EL (cell line): ENCODE measurements at places on chromosomes 1 and 21.
A peak's percentile ranks its signal among the peaks of the same experiment; 100 is the strongest.

GRCh38 chr1:38053416-38054091 is 7.0 kb upstream of the POU3F1 start:
- DNase-seq: no peak

GRCh38 chr1:227785094-227785804 is 30.2 kb upstream of the PRSS38 start:
- no peak for DNase-seq

DNA sequence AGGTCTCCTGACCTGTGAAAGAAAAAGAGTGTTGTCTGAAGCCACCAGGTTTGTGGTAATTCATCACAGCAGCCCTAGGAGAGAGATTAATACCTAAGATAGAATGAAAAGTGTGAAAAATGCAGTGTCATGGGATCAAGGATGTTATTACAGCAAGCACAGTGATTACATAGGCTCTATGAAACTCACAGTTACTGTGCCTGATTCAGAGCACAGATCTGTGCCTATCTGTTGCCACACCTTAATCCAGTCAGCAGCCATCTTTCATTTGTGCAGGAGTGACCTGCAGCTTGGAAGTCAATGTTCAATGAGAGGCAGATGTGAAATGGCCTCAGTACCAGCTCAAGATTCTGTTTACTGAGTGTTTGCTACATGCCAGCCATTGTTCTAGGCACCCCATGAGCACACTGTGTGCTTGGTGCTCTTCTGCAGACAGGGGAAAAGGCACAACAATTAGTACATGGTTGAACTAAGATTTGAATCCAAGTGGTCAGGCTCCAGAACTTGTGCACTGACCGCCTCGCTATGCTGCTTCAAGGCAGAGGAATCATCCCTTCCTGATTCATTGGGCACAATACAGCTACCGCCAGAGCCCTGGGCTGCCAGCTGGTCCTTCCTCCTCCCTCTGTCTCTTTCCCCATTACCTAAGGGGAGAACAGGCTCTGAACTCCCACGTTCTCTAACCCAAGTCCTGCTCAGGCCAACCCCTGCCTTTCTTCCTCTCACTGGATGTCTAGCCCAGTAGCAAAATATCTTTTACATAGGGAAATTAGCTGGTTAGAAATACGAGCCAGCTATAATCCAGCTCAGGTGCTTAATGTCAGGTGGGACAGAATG is 56.3 kb upstream of the NEK2 start:
- DNase-seq: no peak

GRCh38 chr1:205916541-205916940 is 26.7 kb downstream of the SLC26A9 start:
- DNase-seq: peak; percentile 26

DNA sequence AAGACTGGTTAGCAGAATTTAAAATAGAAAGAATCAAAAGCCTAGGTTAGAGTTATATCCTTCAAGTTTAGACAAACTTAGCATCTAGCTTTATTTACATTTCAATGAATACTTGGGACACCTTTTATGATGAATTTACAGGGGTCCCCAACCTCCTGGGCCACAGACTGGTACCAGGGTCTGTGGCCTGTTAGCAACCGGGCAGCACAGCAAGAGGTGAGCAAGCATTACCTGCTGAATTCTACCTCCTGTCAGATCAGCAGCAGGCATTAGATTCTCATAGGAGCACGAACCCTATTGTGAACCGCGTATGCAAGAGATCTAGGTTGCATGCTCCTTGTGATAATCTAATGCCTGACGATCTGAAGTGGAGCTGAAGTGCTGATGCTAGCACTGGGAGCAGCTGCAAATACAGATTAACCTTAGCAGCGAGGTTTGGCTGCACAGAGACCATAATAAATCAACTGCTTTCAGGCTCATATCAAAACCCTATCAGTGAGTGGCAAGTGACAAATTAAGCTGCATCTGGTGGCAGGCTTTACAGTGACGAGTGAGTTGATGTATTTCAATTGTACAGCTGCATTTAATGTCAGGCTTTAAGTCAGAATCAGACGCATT is 82.0 kb downstream of the UCHL5 start:
- no peak for DNase-seq

DNA sequence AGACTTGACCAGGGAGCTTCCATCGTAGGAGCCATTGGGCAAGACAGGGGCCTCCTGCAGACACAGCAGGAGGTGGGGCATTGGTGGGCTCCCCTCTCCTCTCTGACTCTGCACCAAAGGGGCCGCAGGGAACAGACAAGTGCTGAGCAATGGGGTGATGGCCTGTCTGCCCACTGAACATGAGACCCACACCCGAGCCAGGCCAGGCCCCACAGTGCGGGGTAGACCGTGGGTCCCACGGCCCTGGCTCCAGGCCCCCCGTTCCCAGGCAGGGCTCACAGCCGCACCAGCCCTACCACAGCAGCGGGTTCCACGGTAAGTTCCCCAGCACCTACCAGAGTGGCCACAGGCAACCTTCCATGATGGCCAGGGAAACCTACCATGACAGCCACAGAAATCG is 45.9 kb downstream of the CHD5 start:
- DNase-seq: no peak

GRCh38 chr21:37153935-37154350 is 80.9 kb downstream of the TTC3 start:
- DNase-seq: no peak

DNA sequence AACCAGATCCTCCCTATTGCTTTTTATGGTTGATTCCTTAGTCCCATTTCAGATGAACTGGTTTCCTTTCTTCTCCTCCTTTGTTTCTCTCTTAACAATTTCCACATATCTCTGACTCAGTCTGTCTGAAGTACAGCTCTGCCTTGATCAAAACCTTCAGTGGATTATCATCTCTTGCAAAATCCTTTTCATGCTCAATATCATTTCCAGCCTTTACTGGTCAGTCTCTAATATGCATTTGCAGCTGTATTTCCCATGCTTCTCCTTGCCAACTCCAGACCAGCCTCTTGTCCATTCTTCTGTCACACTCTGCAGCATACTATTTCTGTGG is 72.2 kb downstream of the SNX7 start:
- DNase-seq: no peak

- no peak for DNase-seq
Observed at GRCh38 chr21:41507521-41508414, at the start of gene TMPRSS2. TMPRSS2 (minus strand) TSS chr21:41508158; CDS start chr21:41498133, 10,025 bp downstream.

DNA sequence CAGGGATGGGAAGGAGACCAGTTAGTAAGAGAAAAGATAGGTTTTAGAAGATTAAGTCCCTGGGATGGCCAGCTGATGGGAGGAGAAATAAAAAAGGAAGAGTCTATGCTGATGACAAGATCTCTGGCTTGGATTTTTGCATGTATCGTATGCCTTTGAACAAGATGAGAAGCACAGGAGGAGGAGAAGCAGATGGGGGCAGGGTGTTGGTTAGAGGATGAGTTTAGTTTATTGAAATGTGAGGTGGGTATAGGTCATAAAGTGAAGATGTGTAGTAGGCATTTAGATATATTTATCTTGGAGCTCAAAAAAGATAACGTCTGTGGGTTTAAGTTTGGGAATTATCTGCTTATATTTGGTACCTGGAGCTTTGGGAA is 1.4 kb downstream of the TIPRL start:
- no peak for DNase-seq

GRCh38 chr1:234186037-234186688 is 187.1 kb upstream of the COA6 start:
- DNase-seq: peak; percentile 15

DNA sequence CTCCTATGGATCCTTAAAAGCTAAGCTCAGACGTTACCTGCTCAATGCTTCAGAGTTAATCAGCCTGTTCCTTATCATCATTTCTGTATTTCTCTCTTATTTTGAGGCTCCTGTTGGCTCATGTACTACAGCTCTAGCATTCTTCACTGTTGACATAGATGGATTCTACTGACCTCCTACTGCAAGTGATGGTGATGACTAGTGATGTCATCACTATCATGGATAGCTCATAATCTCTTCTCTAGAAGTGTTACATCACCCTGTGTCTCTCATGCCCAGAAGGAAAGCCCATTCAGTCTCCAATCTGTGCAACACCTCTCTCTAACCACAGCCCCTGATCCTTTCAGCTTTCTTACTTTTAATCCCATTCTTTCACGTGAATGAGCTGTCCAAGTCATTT is 168.2 kb upstream of the DPT start:
- DNase-seq: no peak

GRCh38 chr1:6753320-6754140 is 31.7 kb upstream of the CAMTA1 start:
- peak; percentile 42 for DNase-seq

DNA sequence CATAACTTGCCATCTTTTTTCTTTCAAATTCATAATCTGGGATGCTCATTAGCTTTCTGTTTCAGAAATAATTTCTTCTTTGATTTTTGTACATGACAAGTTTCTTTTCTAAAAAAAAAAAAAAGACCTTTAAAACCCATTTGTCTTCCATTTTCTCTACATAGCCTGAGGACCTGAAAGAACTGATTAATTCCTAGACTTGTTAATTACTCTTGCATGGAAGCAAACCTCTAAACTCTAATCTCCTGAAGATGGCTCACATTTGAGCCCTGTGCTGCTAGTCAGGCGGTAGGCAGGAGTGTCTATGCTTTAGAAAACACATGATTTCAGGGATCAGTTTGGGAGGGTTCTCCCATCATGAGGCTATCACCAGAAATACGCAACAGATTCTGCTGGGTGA is 152.0 kb downstream of the KAZN start:
- DNase-seq: no peak

DNA sequence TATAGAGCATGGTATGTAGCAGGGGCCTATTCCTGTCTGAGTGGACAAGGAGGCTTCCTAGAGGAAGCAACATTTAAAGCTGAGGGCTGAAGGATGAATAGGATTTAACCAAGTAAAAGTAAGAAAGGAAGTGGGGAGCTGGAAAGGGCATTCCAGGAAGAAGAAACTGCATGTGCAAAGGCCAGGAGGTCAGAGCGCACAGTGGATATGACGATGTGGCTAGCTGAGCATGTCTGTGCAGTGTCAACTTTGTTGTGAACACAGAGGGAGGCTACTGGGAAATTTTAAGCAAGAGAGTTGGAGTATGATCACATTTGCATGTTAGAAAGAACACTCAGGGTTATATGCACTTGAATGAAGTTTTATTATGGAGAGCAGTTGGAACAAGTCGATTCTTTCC is 28.6 kb upstream of the JUN start:
- DNase-seq: no peak
